ENCODE measurements at places on chromosomes 6 and 20. TPM values are rescaled to one million over a fixed set of nuclear protein-coding genes. Genes with fewer than 3 reads are reported as not detected.

DNA sequence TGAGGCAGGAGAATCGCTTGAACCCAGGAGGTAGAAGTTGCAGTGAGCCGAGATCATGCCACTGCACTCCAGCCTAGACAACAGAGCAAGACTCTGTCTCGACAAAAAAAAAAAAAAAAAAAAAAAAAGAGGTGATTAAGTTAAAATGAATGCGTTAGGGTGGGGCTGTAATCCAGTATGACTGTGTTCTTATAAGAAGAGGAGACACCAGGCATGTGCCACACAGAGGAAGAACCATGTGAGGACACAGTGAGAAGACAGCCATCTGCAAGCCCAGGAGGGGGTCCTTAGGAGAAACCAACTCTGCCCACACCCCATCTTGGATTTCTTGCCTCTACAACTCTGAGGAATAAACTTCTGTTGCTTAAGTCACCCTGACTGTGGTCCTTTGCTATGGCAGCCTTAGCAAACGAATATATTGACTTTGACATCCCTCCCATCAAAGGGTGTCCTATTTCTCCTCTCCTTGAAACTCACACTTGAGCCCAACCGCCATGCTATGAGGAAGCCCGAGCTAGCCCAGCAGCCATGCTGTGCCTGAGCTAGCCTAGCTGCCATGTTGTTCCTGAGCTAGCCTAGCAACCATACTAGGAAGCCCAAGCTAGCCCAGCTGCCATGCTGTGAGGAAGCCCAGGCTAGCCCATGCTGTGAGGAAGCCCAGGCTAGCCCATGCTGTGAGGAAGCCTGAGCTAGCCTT lies 15.8 kb upstream of the PPP1R16B start:
- H3K27me3 ChIP-seq = no peaks in the 10 kb centered on the region
- no peak overlapping the region for H3K4me3 ChIP-seq

Gene RUNX2
- 0.18 TPM for total RNA-seq

DNA sequence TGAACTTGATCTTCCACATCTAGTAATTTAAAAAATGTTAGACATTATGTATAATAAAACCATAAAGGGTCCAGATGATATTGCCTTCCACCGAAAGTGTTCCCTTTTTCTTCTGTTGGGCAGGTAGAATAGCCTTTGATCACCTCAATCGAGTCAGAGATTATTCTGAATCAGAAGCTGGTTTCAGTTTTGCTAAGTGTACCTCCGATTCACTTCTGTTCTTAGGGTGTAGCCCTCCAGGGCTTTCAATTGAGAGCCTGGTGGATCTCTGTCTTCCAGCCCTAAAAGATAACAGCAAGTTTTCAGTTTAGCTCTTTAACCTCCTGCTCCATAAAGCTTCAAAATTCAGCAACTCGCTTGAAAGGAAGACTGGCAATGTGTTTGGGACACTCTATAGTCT lies 21.1 kb upstream of the AIG1 start:
- H3K4me3 ChIP-seq = no peak overlapping the region
- no peak overlapping the region for H3K27ac ChIP-seq
- H3K27me3 ChIP-seq = no peaks in the 10 kb centered on the region

Gene HLA-DQB1
- 11.1 TPM for total RNA-seq

Gene WFDC2
- total RNA-seq = 304 TPM

DNA sequence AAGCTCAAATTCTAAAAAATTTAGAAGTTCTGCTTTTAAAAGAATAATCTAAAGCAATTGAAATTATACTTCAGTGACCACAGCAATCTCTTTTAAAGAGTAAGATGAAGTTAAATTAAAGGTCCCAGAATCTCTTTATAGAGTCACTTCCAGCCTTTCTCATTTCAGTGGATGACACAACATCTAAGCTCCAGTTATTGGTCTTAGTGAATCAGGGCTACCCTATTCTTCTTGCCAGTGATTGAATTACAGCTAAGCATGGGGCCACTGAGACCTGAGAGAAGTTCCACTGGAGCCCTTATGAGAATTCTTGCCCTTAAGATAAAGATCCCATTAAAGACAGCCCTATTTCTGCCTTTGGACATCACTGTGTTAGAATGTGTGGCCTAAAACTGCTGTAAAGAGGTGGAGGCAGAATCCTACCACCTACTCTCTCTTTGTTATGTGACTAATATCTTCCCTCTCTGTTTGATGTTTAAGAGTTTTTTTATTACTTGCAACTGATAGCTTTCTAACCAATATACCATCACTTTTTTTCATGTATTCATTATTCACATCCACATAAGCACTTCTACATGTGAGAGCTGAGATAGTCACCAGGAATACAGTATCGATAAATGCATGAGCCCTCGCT lies 128.6 kb downstream of the UNC5CL start:
- no peaks in the 10 kb centered on the region for H3K36me3 ChIP-seq
- H3K27me3 ChIP-seq = no peaks in the 10 kb centered on the region
- H3K4me3 ChIP-seq = no peak overlapping the region
- DNase-seq = no peak

Gene SAMD5
- 0.93 TPM for total RNA-seq

- H3K27me3 ChIP-seq = no peaks in the 10 kb centered on the region
- no peaks in the 10 kb centered on the region for H3K36me3 ChIP-seq
- H3K4me1 ChIP-seq = no peaks in the 10 kb centered on the region
- H3K27ac ChIP-seq = peak overlapping the region; percentile 38
- no peak overlapping the region for H3K4me3 ChIP-seq
Observed at GRCh38 chr6:3325210-3325609, 66.5 kb downstream of the PSMG4 start.

DNA sequence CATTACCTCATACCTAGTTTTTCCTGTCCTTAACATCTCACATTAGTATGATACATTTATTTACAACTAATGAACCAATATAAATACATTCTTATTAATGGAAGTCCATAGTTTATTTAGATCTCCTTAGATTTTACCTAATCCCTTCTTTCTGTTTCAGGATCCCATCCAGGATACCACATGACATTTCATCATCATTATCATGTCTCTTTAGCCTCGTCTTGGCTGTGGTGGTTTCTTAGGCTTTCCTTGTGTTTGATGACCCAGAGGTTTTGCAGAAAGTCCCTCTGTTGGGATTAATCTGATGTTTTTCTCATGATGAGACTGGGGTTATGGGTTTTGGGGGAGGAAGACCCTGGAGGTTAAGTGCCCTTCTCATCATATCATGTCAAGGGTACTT lies 89.3 kb upstream of the IYD start:
- no peak for DNase-seq
- H3K27ac ChIP-seq = no peak overlapping the region
- H3K36me3 ChIP-seq = no peaks in the 10 kb centered on the region
- H3K4me3 ChIP-seq = no peak overlapping the region
- H3K4me1 ChIP-seq = no peaks in the 10 kb centered on the region
- H3K27me3 ChIP-seq = no peaks in the 10 kb centered on the region

- H3K4me1 ChIP-seq = peaks cover 17% of the 10 kb centered on the region
- H3K4me3 ChIP-seq = no peak overlapping the region
- DNase-seq = no peak
- no peaks in the 10 kb centered on the region for H3K36me3 ChIP-seq
Observed at GRCh38 chr6:129748901-129749748, 39.1 kb upstream of the ARHGAP18 start.

Data from endodermal cell (in vitro differentiated cells).